Astrocyte of the spinal cord (primary cell): ENCODE measurements at places on chromosomes 7 and 10.

DNA sequence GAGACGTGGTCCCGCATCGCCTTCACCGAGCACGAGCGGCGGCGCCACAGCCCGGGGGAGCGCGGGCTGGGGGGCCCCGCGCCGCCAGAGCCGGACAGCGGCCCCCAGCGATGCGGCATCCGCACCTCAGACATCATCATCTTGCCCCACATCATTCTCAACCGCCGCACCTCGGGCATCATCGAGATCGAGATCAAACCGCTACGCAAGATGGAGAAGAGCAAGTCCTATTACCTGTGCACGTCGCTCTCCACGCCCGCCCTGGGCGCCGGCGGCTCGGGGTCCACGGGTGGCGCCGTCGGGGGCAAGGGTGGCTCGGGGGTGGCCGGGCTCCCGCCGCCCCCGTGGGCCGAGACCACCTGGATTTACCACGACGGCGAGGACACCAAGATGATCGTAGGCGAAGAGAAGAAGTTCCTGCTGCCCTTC is 737 bp downstream of the CNNM2 start:
- DNase-seq, result no peak

- DNase-seq, result no peak
Observed at GRCh38 chr7:85095366-85095765, 91.5 kb downstream of the SEMA3D start.

DNA sequence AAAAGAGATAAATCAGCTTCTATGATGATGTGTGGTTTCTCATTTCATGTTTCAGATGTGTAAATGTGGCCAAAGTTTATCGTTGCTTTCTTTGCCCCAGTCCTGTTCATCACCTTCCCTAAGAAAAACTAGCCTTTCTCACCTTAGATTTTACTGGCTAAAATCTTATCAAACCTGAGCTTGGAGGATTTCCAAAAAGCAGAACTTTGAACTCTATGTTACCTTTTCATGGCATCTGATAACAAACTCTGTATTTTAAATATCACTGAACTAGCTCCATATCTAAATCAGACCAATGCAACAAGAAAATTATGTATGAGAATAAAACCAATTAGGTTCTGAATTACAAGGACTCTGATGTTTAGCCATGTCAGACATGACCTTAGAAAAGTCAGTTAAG is 323.4 kb upstream of the DGKB start:
- no peak for DNase-seq

GRCh38 chr10:28127881-28128280 is 129.0 kb upstream of the ODAD2 start:
- peak; percentile 32 for DNase-seq

- no peak for DNase-seq
Observed at GRCh38 chr7:80249619-80250295, 115.1 kb downstream of the GNAI1 start.
